ENCODE measurements at places on chromosomes 11 and 22.

GRCh38 chr11:100550912-100551632 is 136.0 kb upstream of the ARHGAP42 start:
- peak; percentile 67 for DNase-seq

- DNase-seq, result no peak
Observed at GRCh38 chr11:126390272-126390867, 34.9 kb downstream of the ST3GAL4 start.

- DNase-seq, result no peak
Observed at GRCh38 chr11:24708616-24709015, 211.8 kb downstream of the LUZP2 start.

DNA sequence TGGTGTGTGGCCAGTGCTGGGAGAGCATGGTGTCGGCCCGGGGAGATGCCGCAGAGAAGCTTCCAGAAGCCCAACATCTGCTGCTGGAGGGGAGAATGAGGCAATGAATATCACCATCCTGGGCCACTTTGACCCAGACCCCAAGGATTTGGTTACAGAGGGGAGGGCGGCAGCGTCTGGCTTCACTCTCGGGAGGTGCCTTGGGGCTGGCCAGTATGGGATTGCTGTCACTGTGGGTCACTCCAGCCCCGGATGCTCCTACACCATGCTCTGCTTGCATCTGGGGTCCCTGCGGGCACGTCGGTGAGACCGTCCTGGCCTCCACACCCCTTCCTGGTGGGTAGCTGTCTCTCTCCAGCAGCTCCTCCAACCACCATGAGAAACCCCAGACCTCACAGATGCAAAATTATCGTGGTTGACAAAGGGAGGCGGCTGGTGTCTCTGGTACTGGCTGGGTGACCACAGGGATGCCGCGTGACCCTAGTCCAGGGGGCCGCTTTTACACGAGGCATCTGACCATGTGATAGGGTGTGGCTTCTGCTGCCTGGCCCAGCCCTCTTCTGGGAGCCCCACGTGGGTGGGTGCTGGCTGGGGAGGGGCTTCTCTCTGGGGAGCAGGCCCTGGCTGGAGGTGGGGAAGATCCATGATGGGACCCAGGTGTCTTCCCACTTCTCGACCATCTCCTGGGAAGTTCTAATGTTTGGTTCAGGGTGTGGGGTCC is 5.7 kb downstream of the KCNQ1 start:
- DNase-seq, result no peak

DNA sequence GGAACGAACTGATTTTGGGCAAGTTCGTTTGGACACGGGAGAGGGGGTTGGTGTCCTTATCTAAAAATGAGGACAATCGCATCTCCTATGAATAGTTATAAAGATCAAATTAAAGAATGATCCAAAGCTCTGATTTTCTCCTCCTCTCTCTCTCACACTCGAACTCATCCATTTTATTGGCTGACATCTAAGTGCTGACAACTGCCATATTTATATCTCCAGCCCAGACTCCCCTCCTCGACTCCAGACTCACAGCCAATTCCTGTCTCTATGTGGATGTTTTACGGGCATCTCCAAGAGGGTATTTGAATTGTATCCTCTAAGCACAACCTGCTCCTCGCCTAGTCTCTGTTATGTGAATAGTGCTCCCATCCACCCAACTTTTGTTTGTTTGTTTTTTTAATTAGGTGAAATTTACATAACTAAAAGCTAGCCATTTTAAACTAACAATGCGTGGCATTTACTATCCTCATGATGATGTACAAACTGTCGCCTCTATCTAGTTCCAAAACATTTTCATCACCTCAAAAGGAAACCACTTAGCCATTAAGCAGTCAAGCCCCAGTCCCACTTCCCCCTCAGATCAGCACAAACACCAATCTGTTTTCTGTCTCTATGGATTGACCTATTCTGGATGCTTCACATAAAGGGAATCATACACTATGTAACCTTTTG is 4.0 kb downstream of the SYN3 start:
- no peak for DNase-seq

- DNase-seq, result no peak
Observed at GRCh38 chr22:35308480-35309021, 8.9 kb downstream of the TOM1 start.

- no peak for DNase-seq
Observed at GRCh38 chr22:31119026-31119717, 3.6 kb upstream of the INPP5J start.

GRCh38 chr11:9732453-9732852 is 68.6 kb downstream of the SWAP70 start:
- DNase-seq, result no peak

- DNase-seq, result no peak
Observed at GRCh38 chr11:22346282-22346681, 8.1 kb downstream of the SLC17A6 start.

DNA sequence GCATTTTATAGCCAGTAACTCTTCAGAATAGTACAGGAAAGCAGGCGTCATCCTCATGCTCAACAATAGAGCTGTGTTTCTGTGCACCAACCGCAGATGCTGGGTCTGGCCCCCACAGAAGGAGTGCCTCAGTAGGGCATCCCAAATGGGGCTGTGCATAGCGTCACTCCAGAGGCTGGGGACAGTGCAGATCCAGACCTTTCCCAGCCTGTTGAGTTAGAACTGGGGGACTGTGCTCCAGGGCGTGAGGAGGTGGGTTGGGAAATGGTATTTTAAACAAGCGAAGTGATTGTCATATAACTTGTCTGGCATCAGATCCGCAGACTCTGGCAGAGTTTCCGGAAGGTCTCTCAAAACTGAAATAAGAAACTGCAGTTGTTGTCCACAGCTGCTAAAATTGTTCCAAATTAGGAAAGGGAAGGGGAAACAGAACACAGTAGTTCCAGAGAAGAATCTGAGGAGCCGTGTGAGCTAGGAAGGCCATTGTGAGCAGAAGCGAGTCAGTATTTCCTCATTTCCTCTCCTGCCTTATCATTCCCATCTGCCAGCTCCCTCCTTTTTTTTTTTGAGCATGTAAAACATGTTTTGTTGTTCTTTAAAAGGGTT is 52.2 kb downstream of the JAM3 start:
- DNase-seq, result no peak

DNA sequence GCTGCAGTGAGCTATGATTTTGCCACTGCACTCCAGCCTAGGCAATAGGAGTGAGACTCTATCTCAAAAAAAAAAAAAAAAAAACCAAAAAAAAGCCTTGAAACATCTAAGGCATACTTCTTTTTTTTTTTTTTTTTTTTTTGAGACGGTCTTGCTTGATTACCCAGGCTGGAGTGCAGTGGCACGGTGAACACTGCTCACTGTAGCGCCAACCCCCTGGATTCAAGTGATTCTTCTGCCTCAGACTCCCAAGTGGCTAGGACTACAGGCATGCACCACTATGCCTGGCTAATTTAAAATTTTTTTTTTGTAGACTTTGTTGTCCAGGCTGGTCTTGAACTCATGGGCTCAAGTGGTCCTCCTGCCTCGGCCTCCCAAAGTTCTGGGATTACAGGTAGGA is 19.5 kb downstream of the ARFGAP3 start:
- no peak for DNase-seq

- no peak for DNase-seq
Observed at GRCh38 chr11:44261800-44262591, 47.9 kb downstream of the ALX4 start.

DNA sequence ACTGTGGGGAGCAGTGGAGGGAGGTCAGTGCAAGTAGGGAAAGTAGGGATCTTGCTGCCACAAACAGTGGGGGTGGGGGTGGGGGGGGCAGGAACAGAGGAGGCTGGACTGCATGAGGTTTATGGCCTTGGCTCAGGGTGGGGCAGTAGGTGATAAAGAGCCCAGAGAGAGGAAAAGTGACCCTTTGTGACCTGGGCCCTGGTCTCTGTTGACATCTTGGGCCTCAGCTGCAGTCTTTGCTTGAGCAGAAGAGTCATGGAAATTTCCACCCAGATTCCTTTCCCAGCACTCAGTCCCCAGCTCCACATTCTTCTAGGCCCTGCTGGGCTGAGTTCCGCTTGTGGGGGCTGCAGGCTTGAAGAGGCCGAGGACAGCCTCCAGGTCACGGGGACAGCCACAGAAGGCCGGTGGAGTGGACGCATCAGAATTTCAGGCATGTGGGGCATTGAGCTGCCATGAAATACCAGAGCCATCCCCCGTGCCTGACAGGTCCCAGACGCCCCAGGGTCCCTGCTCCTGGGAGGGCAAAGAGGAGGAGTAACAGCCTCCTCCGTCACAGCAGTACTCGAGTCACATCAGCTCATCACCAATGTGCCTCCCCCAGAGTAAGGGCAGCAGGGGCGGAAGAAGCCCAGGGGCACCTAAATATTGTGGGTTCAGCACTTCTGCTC is 9.7 kb upstream of the MALAT1 start:
- no peak for DNase-seq

- DNase-seq, result no peak
Observed at GRCh38 chr22:17397756-17398547, 28.7 kb downstream of the CECR2 start.

GRCh38 chr22:26670459-26670858 is 13.1 kb downstream of the MIAT start:
- DNase-seq, result no peak

GRCh38 chr11:100630898-100631297 is 56.2 kb upstream of the ARHGAP42 start:
- no peak for DNase-seq

DNA sequence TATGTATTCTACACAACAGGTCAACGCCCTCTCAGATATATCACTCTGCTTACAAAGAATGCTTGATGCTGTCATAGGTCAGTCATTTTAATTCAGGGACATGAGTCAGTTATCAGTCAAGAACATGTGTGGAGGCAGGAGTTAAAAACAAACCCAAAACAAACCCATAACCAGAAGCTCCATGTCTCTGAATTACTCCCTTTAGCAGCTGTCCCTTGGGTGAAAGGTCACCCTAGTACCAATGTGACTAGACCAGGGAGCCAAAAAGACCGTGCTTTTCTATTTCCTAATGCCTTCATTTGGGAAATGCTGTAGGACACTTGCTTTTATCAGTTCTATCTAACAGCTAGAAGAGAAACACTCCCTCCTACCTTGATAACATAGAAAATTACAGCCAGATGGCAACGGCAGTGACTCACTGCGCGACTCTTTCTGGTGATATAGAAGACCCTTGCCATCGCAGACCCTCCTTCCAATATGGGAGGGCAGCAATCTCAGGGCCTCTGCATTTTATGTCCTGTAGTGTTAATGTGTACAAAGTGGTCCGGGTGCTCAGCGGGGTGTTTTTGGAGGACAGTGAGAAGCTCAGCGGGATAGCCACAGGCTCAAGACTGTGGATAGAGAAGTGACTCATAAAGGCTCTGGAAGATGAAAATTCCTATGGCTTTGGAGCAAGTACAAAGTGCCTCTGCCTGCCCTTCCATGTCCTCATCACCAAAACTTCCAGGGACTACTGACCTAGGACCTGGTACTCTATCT is 24.8 kb downstream of the APOL5 start:
- DNase-seq, result no peak

DNA sequence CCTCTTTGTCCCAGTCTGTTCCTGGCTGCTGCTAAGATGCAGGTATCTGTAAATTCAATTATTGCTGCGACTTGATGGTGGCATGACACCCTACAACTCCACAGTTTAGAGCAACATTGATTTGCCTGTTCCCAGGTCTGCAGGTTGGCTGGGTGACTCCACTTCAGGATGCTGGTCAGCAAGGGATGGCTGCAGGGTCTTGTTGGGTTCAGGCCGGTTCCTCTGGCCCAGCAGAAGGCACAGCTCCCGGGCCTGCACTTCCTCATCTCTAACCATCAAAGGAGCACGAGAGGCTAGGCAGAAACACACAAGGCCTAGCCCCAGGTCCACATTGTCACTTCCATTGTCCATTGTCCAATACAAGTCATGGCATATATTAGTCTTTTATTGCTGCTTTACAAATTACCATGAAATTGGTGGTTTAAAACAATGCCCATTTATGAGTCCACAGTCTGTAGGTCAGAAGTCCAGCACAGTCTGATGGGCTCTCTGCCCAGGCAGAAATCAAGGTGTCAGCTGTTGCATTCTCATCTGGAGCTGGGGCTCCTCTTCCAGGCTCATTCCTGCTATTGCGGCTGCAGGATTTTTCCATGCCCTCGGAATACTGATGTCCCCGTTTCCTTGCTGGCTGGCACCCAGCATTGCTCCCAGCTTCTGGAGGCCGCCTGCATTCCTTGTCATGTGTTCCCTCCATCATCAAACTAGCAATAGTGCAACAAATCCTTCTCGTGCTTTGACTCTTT is 96.6 kb upstream of the LMO1 start:
- DNase-seq, result no peak

- DNase-seq, result no peak
Observed at GRCh38 chr11:66329165-66329673, 7.0 kb downstream of the RIN1 start.

- DNase-seq, result no peak
Observed at GRCh38 chr11:15670520-15671070, 555.9 kb downstream of the INSC start.

DNA sequence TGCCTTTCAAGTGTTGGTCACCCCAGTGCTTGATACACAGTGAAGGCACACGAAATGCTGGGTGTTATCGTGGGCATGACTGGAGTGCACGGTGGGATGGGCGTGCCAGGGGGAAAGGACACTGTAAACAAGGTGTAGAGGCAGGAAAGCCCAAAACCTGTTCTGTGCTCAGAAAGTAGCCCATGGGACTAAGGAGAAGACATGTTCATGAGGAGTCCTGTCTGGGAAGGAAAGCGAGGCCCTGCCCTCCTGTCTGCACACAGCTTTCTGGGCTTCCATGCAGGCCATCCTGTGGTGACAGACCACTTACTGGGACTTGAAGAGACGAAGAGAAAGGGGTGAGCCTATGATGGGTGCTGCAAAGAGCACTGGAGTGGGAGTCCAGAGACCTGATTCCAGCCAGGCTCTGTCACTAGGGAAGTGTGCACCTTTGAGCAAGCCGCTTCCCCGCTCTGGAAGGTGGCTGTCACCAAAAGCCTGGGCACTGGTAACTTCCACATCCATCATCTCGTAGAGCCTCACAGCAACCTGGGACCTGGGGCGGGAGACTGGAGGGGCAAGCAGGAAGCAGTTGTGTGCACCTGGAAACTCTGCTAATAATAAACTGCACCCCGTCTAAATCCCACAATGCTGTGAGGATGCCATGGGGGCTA is 846 bp upstream of the POU2F3 start:
- DNase-seq, result no peak

DNA sequence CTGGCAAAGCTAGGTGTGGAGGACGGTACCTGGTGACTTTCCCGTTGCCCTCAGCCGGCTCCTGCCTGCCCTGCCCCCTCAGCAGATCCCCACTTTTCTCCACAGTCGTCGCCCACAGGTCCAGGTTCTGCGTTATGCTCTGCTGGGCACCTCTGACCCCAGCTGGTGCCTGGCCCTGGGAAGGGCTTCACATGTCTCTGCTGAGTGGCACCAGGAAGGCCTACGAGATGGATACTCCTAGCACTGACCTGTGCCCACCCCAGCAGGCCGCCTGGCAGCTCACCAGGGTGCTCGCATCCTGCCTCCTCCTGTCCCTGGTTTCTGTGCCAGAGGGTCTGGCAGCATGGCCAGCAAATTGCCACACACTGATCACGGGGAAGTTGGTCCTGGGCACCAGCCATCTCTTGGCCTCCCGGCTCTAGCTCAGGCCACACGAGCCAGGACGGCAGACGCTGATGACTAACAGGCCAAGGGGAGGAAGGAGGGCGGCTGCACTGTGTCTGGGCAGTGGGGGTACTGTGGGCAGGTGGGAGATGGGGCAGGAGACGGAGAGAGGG is 13.8 kb downstream of the CARS1 start:
- DNase-seq, result no peak

Data from NCI-H1436 treated with DMSO at 0.1 percent for 48 hours (cell line).